ENCODE measurements at places on chromosomes 4 and X.

GRCh38 chrX:19392078-19392477 is 48.4 kb downstream of the PDHA1 start:
- DNase-seq: no peak

GRCh38 chr4:98476891-98477290 is 181.5 kb downstream of the TSPAN5 start:
- no peak for DNase-seq

GRCh38 chr4:142596121-142596520 is 250.0 kb downstream of the INPP4B start:
- DNase-seq: no peak

DNA sequence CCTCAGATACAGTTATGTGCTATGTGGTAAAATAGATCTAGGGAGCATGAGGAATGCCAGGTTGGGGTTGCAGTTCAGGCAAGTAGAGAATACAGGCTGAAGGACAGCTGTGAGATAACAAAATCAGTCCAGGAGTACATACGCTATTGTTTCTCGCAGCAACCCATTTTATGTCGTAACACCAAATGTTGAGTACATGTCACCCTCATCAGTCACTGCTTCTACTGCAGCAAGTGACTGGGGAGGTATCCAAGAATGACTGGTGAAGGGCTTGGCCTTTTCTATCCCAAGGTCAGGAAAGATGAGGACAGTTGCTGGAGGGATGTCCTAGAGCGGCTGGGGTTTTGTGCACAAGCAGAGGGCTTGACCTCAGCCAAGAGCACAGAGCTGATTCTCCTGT is 172.1 kb downstream of the CBR4 start:
- no peak for DNase-seq

DNA sequence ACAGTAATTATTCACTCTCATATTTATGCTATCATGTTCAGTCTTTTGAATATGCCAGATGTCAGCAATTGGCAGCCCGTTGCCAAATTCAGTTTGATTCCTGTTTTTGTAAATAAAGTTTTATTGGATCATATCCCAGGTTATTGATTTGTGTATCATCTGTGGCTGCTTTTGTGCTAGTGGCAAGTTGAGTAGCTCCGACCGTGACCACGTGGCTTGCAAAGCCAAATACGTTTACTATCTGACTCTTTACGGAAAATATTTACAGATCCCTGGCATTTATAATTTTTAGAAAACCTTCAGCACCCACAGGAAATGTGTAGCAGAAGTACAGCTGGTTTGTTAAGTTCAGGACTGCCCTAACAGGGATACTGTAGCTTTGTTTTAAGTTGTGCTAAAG is 67.4 kb downstream of the VCX2 start:
- no peak for DNase-seq

DNA sequence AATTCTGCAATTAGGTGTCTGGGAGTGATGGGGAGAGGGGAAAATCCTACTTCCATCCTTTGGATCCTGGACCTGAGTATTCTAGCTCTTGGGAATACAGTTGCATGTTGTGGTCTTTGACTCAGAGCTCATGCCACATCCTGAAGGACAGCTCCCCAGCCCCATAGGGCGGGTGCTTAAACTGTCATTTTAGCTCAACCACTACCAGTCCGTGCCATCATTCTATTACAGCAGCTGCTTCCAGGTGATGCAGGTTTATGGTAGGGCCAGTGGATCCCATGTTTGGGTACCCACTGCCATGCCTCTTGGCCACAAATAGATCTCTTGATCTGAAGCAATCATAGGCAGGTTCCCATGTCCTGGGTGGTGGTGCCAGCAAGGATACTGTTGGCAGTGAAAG is 34.7 kb downstream of the CCKAR start:
- no peak for DNase-seq

- no peak for DNase-seq
Observed at GRCh38 chr4:46889410-46889809, 19.6 kb downstream of the COX7B2 start.

DNA sequence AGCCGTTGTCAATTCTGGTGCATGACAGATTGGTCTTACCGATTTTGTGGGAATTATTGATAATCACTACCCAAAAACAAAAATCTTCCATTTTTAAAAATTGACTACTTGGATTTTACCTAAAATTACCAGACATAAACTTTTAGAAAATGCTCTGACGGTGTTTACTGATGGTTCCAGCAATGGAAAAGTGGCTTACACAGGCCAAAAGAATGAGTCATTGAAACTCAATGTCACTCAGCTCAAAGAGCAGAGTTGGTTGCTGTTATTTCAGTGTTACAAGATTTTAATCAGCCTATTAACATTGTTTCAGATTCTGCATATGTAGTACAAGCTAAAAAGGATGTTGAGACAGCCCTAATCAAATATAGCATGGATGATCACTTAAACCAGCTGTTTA is 23.0 kb upstream of the UGT2B17 start:
- no peak for DNase-seq

- DNase-seq: no peak
Observed at GRCh38 chr4:87353592-87353991, 30.9 kb upstream of the HSD17B13 start.

- no peak for DNase-seq
Observed at GRCh38 chr4:138815811-138816210, 199.8 kb upstream of the NOCT start.

DNA sequence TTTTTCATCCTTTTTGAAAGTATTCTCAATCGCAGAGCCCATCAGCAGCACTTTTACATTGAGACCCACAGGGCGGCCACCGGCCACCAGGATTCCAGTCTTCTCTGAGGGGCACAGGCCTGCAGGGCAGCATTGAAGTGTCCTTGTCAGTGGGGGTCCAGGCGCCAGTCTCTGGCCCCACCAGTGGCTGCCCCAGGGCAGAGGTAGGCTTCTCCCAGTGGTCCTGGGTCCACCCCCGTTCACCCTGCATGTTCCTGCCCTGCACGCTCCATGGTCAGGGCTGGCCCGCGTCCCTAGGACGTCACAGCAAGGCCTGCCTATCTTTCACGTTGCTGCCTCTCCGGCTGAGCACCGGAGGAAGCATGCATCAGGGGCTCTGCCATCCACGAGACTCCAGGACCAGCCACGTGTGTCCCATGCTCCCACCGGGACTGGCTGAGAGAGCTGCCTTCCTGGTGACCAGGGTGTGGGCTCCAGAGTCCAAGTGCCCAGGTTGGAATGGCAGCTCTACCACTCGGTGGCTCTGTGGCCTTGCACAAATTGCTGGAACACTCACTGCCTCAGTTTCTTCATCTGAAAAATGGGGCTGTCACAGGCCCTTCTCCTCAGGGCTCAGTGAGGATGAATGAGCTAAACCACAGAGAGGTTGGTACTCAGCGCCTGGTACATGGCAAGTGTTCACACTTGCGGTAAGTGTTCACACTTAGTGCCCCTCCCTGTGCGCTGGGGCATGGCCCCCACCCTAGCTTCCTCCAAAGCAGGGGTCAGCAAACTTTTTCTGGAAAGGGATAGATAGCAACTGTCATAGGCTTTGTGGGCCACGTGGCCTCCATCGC is 30.7 kb upstream of the JAKMIP1 start:
- no peak for DNase-seq

DNA sequence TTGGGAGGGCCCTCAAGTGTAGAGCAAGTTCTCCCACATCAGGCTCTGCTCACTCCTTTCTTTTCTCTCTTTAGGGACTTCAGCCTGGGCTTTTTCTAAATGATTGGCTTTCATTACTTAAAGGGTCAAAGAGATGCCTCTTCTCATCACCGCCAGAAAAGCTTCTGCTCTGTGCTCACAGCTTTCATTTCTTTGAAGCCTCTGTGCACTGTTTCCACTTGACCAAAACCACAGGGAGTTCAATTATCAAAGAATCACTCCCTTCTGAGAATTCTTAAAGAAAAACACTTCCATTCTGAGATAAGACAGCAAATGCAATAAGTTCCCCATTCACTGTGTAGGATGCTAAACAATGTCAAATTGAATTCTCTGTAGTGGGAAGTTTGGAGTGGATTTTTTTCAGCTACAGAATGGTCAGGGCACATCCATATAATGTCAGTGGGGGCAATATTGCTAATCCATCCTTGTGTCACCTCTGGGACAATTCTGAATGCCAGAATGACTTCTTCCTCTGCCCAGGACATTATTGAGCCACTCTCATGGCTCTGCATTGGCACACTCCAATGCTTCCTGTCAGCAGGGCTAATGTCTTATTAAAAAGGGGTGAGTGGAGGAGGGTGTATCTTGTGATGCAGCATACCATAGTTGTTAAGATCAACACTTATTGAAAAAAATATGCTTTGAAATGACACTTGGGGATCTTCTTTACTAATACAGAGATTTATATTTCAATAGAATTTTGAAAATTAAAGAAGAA is 217.6 kb downstream of the SNCA start:
- no peak for DNase-seq

GRCh38 chrX:100871594-100872560 is 2.3 kb downstream of the NOX1 start:
- DNase-seq: no peak

DNA sequence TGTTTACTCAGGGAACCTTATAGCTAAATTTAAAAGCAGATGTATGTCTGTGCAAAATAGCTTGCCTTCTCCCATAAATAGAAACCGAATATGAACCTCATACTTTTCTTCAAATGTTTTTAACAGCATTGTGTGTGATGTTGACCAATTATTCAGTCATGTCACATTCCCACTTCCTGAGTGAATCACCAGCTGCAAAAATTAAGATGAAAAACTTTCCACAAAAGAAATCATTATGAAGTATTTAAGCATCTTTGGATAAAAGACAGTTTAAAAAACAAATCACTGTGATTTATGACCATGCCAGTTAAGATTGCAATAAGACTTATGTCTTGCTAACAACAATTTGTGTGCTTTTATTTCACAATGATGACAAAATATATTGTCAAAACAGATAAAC is 220.1 kb downstream of the PDGFC start:
- DNase-seq: no peak

GRCh38 chrX:10457092-10457491 is 163.3 kb downstream of the MID1 start:
- no peak for DNase-seq

DNA sequence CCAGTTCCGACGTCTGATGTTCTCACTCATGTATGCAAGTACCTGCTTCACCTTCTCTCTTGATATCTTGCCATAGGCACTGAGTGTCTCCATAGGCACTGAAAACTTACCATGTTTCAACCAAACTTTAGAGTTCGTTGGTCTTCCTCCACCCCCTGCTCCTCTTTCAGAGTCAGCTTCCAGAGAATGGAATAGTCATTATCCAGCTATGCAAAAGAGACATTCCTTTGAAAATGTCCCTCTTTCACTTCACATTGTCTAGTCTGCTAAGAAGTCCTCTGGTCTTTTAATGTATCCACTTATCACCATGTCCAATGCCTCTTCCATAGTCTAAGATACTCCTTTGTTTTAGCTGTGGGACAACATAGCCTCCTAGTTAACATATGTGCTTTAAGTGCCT is 566.0 kb upstream of the TENM3 start:
- no peak for DNase-seq

DNA sequence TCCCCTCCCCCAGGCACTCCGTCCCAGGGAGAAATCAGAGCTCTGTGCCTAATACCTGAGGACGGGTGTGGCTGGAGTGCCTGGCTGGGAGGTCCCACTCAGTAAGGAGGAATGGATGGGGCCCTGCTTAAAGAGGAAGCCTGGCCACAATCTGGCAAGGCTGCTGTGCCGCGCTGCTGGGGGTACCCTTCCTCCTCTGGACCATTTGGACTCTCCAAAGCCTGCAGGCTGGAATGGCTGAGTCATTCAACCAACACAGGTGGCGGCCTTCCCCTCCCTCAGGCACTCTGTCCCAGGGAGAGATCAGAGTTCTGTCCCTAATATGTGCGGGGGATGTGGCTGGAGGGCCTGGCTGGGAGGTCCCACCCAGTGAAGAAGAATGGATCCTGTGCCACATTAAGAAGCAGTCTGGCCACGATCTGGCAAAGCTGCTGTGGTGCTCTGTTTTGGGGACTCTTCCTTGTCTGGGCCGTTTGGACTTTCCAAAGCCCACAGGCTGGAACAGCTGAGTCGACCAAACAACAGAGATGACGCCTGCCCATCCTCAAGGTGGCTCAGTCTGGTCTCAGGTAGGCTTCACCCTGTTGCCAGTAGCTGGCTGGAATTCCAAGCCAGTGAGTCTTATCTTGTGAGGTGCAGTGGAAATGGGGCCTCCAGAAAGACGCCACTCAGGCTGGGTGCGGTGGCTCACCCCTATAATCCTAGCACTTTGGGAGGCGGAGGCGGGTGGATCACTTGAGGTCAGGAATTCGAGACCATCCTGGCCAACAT is 127.3 kb upstream of the HUWE1 start:
- DNase-seq: no peak

- no peak for DNase-seq
Observed at GRCh38 chrX:154349979-154350378, 24.5 kb downstream of the FLNA start.

DNA sequence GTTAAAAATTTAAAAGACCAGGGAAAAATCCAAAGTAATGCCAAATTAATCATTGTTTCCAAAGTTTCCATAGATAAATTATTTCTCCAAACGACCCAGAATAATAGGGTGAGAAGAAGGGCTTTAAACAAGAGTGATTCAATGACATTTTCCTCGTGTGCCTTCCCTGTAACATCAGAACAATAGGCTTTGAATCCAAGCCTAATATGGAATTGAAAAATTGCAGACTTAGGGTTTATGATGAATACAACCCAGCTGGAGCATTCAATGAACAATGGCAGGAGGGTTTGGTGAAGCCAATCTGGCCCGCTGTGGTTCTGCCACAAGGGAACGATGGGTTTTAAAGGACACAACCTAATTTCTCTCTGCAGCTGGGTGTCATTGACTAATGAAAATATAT is 94.2 kb downstream of the CBLL2 start:
- no peak for DNase-seq

DNA sequence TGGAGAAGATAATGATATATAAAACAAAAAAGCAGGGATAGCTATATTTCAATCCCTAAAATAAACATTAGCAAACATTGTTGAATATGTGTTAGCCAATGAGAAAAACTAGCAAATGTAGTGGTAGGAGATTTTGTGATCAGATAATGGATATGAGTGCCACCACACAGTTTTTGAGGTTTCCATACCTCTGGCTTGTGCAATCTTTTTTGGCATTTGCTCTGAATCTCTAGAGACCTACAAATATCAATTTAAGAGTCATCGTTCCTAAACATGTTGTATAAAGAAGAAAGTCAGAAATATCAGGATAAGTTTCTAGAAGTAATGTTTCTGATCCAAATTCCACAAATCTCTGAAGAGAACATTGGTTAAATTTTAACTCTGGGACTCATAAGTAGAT is 308.7 kb downstream of the PDGFC start:
- DNase-seq: no peak

- DNase-seq: no peak
Observed at GRCh38 chr4:20354120-20354519, 102.4 kb downstream of the SLIT2 start.

DNA sequence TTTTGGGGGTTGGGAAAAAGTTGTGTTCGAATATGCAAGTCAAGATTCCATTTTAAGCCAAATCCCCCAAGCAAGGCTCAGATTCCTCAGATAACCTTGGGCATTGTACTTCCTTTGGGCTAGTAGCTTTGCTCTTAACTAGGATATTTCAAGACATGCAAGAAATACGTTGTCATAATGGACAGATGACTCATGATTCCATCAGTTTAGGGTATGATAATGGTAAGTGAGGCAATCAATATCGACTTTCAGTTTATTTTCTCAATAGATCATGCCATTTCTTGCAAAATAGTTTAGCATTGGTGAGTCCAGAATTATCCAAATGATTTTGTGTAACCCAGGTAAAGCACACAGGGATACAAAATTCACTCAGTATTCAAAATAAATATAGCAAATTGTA is 25.4 kb downstream of the CFAP299 start:
- no peak for DNase-seq
